ENCODE measurements at places on chromosomes 5 and 9. TPM values are rescaled to one million over a fixed set of nuclear protein-coding genes. Genes with fewer than 3 reads are reported as not detected.

HAVCR1 gene
- not detected for total RNA-seq

PAPPA gene
- total RNA-seq = 219 TPM

TLX3 gene
- not detected for total RNA-seq

NOL6 gene
- 48.1 TPM for total RNA-seq

CXXC5 gene
- 193 TPM for total RNA-seq

DRD1 gene
- 0.35 TPM for total RNA-seq
